A549 treated with GW870086 at 1 μM for 4 hours (cell line): ENCODE measurements at places on chromosomes 4 and X. TPM values are rescaled to one million over a fixed set of nuclear protein-coding genes. Genes with fewer than 3 reads are reported as not detected.

The TASL gene
- not detected in 5 replicates for total RNA-seq

The AREG gene
- 38.9 to 48.1 TPM (median 43.8 TPM) in 5 replicates for total RNA-seq

The GRIPAP1 gene
- total RNA-seq, result 15.9 to 20.9 TPM (median 20.1 TPM) in 5 replicates

The RENBP gene
- total RNA-seq, result 0.09 to 0.29 TPM (median 0.14 TPM) in 4 of 5 replicates, not detected in the other

The HS6ST2 gene
- 0.03 to 0.15 TPM (median 0.08 TPM) in 5 replicates for total RNA-seq

The SNX12 gene
- 69.4 to 77.8 TPM (median 74.9 TPM) in 5 replicates for total RNA-seq

The IDS gene
- 82.9 to 110 TPM (median 100 TPM) in 5 replicates for total RNA-seq

The UCP1 gene
- 0.08 to 0.17 TPM (median 0.09 TPM) in 3 of 5 replicates, not detected in the others for total RNA-seq

The SSX2 gene
- not detected in 5 replicates for total RNA-seq

The ARAP2 gene
- total RNA-seq, result 0.19 to 0.41 TPM (median 0.35 TPM) in 5 replicates

The GPAT3 gene
- total RNA-seq, result 40.7 to 47.0 TPM (median 43.5 TPM) in 5 replicates

The MAGEE2 gene
- not detected in 5 replicates for total RNA-seq

The TRPC5OS gene
- total RNA-seq, result not detected in 5 replicates

The ADH1B gene
- total RNA-seq, result not detected in 5 replicates

The PNMA5 gene
- not detected in 5 replicates for total RNA-seq

The SHISA3 gene
- total RNA-seq, result 0.06 to 0.07 TPM in 2 of 5 replicates, not detected in the others

The CT55 gene
- not detected in 5 replicates for total RNA-seq

The GLOD5 gene
- not detected in 5 replicates for total RNA-seq

The TMPRSS11D gene
- not detected in 5 replicates for total RNA-seq

The AVPR2 gene
- total RNA-seq, result not detected in 5 replicates

The AFF2 gene
- not detected in 5 replicates for total RNA-seq

The FAM120C gene
- 3.1 to 5.7 TPM (median 4.6 TPM) in 5 replicates for total RNA-seq

The CTAG1B gene
- total RNA-seq, result not detected in 5 replicates

The KIT gene
- not detected in 5 replicates for total RNA-seq

The KLKB1 gene
- not detected in 5 replicates for total RNA-seq

The DAPP1 gene
- not detected in 5 replicates for total RNA-seq

The NLRP2B gene
- not detected in 5 replicates for total RNA-seq

The TLR3 gene
- total RNA-seq, result 0.34 to 0.48 TPM (median 0.40 TPM) in 5 replicates

The FGF13 gene
- 0.07 TPM in 1 of 5 replicates, not detected in the others for total RNA-seq

The CT45A3 gene
- 0.23 to 0.31 TPM (median 0.27 TPM) in 3 of 5 replicates, not detected in the others for total RNA-seq

The ASB12 gene
- total RNA-seq, result not detected in 5 replicates

The CENPI gene
- 9.7 to 15.4 TPM (median 12.8 TPM) in 5 replicates for total RNA-seq

The SMR3A gene
- total RNA-seq, result not detected in 5 replicates

The GPRIN3 gene
- total RNA-seq, result 1.5 to 4.0 TPM (median 3.1 TPM) in 5 replicates

The TENM3 gene
- 0.70 to 2.2 TPM (median 1.9 TPM) in 5 replicates for total RNA-seq

The TMEM129 gene
- total RNA-seq, result 16.8 to 26.5 TPM (median 23.4 TPM) in 5 replicates

The CT83 gene
- total RNA-seq, result not detected in 5 replicates

The ADAMTS3 gene
- not detected in 5 replicates for total RNA-seq

The DRP2 gene
- 0.06 to 0.19 TPM (median 0.16 TPM) in 5 replicates for total RNA-seq

The EDA gene
- 0.40 to 0.62 TPM (median 0.41 TPM) in 5 replicates for total RNA-seq

The ERVMER34-1 gene
- 0.27 to 0.56 TPM (median 0.37 TPM) in 5 replicates for total RNA-seq

The FATE1 gene
- not detected in 5 replicates for total RNA-seq

The GLA gene
- 168 to 203 TPM (median 180 TPM) in 5 replicates for total RNA-seq

The IRAK1 gene
- 196 to 229 TPM (median 217 TPM) in 5 replicates for total RNA-seq

The CT45A10 gene
- 0.41 to 1.1 TPM in 2 of 5 replicates, not detected in the others for total RNA-seq

The SOX3 gene
- total RNA-seq, result 0.07 TPM in 1 of 5 replicates, not detected in the others

The PPARGC1A gene
- total RNA-seq, result 0.02 to 0.28 TPM (median 0.05 TPM) in 5 replicates

The HOPX gene
- total RNA-seq, result not detected in 5 replicates

The SCRG1 gene
- not detected in 5 replicates for total RNA-seq

The TBX22 gene
- not detected in 5 replicates for total RNA-seq

The GAGE12H gene
- total RNA-seq, result not detected in 5 replicates

The RHOXF1 gene
- total RNA-seq, result not detected in 5 replicates

The PABPC1L2B gene
- total RNA-seq, result not detected in 5 replicates

The PDLIM3 gene
- total RNA-seq, result 0.12 to 0.73 TPM (median 0.29 TPM) in 4 of 5 replicates, not detected in the other

The GYPA gene
- not detected in 5 replicates for total RNA-seq

The NR0B1 gene
- 19.4 to 33.3 TPM (median 25.6 TPM) in 5 replicates for total RNA-seq

The TCEAL6 gene
- not detected in 5 replicates for total RNA-seq

The MAGEA11 gene
- total RNA-seq, result 0.07 TPM in 1 of 5 replicates, not detected in the others
